ENCODE measurements at places on chromosomes 3 and 15. TPM values are rescaled to one million over a fixed set of nuclear protein-coding genes. Genes with fewer than 3 reads are reported as not detected.
A peak's percentile ranks its signal among the peaks of the same experiment; 100 is the strongest.

GRCh38 chr15:70410371-70410985 is 312.8 kb upstream of the TLE3 start:
- DNase-seq = no peak

DNA sequence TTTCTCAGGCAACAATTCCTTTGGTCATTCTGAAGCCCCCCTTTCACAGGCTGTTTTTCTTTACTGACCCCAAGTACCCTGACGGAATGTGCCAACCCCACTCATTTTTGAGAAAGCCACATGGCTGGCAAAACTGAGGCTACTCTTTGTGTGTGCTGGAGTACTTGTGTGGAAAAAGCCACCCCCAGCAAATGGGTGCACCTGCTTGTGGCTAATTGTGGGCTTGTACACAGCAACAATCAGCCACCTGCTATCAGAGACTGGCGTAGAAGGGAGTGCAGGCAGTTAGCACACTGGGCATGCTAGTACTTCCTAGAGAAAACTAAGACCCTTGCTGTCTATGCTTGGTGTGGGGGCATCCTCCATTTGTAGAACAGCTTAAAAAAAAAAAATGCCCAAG is 110.1 kb upstream of the LMOD3 start:
- no peak for DNase-seq

- DNase-seq = no peak
These were observed 140.6 kb upstream of the TMCO5A start for GRCh38 chr15:37793851-37794250.

The AADACL2 gene
- not detected for total RNA-seq

- no peak for DNase-seq
These were observed at the start of gene ENTPD3 for GRCh38 chr3:40387001-40387894. TSS of gene ENTPD3 (plus strand) at chr3:40387184. CDS start at chr3:40388058, 874 bp downstream.

- DNase-seq = no peak
These were observed 608.5 kb upstream of the AGTR1 start for GRCh38 chr3:148089171-148089570.

GRCh38 chr15:70508561-70509281 is 254.6 kb downstream of the UACA start:
- DNase-seq = no peak

- DNase-seq = no peak
These were observed 144.4 kb downstream of the CHST2 start for GRCh38 chr3:143263852-143264513.

- DNase-seq = no peak
These were observed 44.8 kb downstream of the HCN4 start for GRCh38 chr15:73323956-73324355.

DNA sequence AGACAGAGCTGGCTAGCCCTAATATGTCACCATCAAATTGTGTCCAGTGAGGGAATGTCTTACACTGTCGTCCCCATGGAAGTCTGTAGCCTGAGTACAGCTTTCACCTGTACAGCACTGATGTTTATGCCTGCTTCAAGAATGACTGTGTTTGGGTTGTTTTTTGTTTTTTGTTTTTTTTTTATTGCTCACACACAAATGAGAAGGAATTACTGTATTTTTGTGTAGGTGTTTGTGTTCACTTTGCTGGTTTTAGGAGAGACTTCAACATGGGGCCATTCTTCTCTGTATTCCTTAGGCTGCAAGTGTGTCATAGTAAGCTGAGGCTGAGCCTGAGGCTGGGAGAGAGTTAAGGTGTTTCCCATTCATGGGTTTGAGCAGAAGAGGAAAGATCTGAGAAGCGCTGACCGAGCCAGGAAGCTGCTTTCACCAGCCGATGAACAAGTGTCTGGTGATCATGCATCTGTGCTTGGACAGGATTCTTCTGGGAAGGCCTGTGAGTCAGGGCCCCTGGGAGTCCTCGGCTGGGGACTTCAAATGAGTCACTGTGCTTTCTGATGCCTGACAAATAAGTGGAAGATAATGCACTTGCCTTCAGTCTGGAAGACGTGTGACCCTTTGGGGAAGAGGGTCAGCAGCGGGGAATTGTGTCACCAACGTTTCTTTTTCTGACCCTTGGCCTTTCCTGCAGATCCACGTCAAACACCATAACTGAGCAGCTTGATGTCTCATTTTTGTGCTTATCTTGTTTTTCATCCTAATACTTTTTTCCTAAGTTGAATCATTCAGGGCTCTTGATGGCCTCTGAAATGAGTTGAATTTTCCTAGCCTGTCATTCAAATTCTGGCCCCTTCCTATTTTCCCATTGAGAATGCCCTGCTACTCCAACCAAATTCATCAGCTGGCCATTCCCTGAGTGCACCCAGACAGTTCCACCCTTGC is 36.7 kb upstream of the ZBTB38 start:
- DNase-seq = peak; percentile 67

DNA sequence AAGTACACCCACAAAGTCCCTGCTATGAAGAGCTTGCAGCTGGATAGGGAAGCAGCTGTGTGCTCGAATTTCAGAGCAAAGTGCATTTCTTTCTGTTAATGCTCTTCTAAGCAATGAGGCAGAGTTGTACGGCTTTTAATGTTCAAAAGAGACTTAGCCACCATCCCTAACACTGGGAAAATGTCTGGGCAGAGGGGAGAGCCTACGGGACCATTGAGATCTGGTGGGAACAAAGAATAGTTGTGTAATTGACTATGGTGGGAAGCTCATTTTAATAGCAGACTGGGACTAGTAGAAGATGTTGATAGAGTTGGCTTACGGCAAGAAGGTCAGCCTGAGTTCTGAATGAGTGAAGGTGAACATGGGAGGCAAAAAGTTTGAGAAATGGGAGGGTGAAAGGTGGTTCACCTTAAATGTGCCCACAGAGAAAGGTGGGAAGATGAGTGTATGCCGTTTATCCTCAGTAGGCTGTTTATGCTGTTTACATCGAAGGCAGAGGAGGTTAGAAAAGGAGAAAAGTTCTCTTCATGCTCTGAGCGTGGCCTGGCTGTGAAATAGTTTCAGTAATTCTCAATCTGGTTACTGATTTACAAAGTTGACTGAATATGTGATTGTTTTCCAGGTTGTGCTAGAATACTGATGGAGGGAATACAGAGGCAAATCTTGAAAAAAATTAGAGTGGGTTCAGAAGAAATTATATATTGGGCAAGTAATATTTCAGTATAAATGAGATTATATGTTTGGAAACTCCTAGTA is 22.9 kb upstream of the UTS2B start:
- DNase-seq = no peak

All from sciatic nerve (tissue), 2 donors.